CD4-positive, alpha-beta T cell treated with Interleukin-21 for 1 hour (primary cell): ENCODE measurements at places on chromosomes 1 and 21.

- no peak for DNase-seq
Measured at GRCh38 chr1:244887281-244887680, 22.9 kb upstream of the HNRNPU start.

- DNase-seq: no peak
Measured at GRCh38 chr1:165843304-165843703, 15.9 kb downstream of the UCK2 start.

- no peak for DNase-seq
Measured at GRCh38 chr1:29798699-29799566, 562.6 kb downstream of the PTPRU start.

DNA sequence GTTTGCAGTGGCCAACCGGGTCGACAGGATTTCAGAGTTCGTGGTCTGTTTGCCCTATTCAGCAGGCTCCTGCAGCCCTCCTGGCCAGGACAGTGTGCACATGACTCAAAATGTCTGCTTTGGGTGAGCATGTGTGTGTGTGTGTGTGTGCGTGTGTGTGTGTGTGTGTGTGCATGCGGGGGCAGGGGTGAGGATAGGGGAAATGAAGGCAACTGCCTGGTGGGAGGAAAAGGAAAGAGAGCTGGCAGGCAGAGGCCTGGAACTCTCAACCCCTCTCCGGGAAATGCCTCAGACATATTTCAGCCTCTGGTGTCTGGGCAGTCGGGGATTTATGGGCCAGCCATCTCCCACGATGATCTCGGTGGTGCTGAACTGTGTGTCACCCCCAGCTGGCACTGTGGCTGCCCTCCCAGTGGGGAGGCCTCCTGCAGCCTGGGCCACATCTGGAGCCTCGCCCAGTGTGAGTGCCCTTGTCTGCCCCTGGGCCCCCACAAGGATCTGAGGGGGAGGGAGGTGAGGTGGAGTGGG, 15.2 kb downstream of the CDCP2 start:
- DNase-seq: no peak

- peak; percentile 78 for DNase-seq
Measured at GRCh38 chr1:161182214-161182613, 4.9 kb upstream of the B4GALT3 start.

DNA sequence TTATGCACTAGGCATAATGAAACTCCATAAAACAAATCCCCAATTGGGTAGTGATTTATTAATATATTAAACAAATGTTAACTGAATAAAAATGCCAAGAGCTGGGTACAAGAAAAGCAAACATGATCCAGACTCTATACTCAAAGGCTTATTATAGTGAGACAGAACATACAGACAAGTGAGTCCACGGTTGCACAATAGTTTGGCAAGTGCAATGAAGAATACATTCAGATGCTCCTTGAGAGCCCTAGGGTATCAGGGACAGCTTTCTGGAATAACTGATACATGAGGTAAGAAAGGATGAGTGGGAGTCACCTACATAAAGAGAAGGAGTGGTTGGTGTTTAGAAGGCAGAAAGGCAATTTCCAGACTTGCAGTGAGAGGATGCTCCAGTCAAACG, 85.1 kb downstream of the VAV3 start:
- DNase-seq: no peak

GRCh38 chr1:153402226-153402625, 11.4 kb upstream of the S100A8 start:
- no peak for DNase-seq

- DNase-seq: no peak
Measured at GRCh38 chr1:150549496-150550221, 451 bp downstream of the ADAMTSL4 start.

DNA sequence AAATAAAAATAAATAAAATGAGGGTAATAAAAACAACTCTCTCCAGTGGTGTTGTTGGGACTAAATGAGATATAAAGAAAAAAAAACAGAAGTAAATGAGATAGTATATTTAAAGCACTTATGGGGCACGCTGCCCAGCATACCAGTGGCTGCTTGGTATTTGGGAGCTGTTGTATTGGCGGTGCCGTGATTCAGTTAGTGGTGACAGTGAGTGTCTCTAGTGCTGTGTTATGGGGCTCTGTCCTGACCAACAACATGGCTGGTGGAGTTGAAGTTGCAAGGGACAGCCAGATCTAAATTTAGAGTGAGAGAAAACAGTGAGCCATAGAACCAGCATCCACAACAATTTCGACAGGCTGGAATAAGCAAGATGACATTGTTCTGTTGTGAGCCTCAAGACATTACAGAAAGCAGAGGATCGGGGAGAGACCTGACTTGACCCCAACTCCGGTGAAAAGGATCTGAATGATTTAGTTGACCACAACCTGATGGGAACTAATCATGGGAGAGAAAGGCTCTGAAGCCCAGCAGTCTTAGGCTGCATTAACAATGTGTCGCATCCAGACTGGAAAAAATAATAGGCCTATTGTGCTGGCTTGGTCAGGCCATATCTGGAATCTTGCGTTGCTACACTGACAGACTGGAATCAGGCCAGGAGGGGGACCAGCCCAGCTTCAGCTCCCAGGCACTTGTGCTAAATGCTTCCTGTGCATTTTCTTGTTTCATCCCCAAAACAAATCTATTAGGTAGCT, 2.4 kb upstream of the MFSD2A start:
- no peak for DNase-seq

DNA sequence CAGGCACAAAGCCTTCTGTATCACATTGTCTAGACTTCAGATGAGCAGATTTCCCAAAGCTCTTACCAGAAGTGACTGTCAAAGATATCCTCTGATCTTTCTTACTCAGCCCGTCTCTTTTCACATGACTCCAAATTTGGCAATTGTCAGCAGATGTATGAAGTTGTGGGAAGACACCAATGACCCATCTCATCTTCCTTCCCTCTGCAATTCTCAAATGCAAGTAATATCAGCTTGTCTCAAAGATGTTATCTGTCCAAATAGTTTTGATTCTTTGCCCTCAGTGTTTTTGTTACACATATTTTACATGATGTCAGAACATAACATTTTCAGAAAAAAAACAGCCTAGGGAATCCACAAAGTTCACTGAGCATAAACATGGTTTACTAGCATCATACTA, 45.1 kb upstream of the RGS2 start:
- DNase-seq: no peak

DNA sequence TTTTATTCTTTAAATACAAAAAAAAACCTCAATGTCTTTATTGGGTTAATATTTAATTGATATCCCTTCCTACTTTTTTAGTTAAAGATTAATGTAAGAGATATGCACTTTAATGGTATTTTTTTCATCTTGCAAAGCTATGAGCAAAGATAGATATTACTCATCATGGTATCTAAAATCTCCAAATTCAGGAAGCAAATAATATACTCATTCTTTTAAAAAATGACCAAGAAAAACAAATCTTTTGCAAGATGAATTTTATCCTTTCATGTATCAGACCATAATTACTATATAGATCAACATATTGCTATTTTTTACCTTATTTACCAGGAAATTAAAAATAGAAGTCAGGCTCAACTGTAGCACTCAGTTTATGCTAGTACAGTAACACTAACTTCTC, 330.4 kb downstream of the KCNT2 start:
- no peak for DNase-seq

DNA sequence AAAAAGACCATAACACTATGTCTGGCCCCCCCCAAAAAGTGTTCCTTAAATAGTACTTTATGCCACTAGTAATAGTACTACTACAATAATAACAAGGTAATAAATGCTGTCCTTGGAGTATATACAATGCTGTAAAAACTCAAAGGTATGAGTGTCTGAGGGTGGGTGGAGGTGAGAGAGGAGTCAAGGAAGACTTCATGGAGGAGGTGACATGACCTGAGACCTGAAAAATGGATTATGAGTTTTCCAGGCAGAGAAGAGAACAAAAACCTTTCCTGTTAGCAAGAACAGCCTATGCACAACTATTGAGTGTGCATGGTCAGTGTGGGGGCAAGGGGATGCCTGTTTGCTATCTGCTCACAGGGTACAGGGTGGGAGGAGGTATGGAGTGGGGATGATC, 290.2 kb upstream of the USP24 start:
- DNase-seq: no peak

DNA sequence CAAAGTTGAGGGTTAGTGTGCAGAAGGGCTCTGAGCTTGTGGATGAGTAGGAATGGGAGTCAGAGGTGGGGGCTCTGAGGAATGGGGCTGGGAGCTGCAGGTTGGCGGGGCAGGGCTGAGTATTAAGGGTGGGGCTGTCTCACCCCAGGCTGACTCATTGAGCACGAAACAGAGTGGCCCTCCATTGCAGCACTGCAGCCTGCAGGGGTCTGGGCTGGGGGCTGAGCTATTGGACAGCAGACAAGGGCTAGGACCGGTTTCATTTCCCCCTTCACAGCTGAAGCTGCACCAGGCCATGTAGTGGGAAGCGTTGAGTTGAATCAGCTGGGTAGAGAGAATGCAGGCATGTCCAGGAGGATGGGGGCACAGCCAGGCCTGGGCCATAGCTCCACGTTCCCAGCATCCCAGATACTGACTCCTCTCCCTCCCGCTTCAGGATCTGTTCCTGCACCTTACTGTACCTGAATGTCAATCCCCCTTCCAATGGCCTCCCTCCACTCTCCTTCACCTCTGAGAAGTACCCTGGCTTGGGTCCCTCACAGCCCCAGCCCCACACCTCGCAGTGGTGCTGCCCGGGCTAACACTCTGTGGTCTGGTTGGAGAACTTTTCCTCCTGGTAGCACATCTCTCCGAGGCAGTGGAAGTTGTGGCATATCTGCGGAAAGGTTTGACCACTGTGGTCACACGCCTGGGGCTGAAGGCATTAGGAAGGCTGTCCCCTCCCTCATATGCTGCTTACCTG, 4.4 kb upstream of the INPP5B start:
- no peak for DNase-seq

DNA sequence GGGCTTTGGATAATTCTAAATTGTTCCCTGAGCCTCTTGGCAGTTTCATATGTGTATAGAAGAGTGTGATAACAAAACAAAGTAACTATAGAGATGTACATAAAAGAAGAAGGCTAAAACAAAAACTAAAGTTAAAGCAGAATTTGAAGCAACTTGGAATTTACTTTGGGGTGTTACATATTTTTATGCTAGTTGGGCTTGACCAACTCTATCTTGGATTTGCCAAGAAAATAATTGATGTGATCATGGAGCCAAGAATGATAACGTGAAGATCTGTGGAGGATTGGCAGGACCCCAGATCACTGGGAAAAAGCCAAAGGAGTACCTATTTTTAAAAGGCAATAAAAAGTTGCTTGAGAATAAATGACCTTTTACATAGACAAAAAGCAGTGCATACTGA, 206.9 kb downstream of the LMO4 start:
- DNase-seq: no peak
